ENCODE measurements at places on chromosomes 16 and 17.

DNA sequence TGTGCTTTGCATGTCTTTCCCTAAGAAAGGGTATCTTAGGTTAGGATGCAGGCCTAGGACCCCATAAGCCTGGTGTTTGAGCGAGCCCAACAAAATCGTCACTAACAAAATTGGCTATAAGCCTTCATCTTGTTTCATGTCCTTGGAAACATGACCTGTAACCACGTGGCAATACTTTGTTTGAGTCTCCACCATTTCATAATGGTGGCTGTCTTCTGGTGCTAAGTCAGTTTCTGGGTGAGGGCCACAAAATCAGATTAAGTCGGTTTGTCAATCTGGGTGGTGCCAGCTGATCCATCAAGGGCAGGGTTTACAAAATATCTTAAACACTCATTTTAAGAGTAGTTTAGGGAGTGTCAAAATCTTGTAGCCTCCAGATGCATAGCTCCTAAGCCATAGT is 33.0 kb downstream of the C16orf54 start:
- no peak for DNase-seq

- DNase-seq = no peak
Observed at GRCh38 chr16:75627851-75628250, 4.8 kb upstream of the ADAT1 start.

GRCh38 chr17:51120357-51120738 is 320 bp downstream of the SPAG9 start:
- DNase-seq = peak; percentile 18

DNA sequence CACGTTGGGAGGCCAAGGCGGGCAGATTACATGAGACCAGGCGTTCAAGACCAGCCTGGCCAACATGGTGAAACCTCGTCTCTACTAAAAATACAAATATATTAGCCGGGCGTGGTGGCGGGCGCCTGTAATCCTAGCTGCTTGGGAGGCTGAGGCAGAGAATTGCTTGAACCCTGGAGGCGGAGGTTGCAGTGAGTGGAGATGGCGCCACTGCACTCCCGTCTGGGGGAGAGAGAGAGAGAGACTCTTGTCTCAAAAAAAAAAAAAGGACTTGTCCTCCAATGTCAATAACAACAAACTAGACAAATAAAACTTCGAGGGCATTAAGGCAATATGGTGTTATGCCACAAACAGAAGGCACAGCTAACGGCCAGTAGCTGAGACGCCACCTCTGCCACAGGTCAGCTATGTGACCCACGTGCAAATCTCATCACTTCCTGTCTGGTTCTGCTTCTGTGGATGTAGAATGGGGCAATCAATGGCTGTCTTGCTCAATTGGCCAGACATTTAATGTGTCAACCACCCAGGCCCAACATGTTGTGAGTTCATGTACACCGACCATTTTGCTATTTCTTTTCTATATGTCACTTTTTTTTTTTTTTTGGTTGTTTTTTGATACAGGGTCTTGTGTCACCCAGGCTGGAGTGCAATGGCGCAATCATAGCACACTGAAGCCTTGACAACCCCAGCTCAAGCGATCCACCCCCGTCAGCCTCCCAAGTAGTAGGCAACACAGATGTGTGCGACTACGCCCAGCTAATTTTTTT is 834 bp upstream of the TXNDC11 start:
- DNase-seq = no peak

GRCh38 chr17:56540836-56541235 is 52.7 kb upstream of the NOG start:
- DNase-seq = no peak

GRCh38 chr16:56868175-56868574 is 3.2 kb downstream of the SLC12A3 start:
- DNase-seq = no peak

DNA sequence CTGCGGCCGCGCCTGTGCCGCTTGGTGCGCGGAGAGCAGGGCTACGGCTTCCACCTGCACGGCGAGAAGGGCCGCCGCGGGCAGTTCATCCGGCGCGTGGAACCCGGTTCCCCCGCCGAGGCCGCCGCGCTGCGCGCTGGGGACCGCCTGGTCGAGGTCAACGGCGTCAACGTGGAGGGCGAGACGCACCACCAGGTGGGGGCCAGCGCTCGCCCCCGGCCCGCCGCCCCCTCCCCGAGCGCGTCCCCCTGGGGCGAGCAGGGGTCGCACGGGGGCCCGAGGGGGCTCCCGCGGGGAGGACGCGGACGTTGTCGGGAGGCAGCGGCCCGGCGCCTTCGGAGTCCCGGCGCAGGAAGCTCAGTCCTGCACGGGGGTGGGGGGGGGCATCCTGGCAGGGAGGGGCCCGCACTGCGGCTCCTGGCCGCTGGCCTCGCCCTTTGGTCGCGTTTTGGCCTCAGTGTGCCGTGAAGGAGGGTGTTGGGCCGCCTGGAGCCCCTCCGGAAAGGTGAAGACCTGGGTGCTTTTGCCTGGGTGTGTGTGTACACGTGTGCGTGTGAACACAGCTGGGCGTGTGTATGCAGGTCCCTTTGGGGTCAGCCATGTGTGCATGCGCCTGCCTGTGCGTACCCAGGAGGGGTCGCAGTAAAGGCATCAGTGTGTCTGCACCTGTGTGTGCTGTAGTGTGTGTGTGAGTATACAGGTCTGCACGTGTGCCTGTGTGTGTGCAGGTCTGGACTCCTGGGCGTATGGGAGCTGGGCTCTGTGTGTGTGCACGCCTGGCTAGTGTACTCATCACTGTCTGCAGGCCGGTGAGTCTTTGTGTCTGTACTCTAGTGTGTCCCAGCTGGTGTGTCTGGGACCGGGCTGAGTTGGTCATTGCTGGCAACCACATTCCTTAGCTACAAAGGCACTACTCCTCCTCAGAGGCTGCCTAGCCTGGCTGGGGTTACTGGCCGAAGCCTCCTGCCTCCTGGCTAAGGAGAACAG is 615 bp downstream of the NHERF2 start:
- no peak for DNase-seq

DNA sequence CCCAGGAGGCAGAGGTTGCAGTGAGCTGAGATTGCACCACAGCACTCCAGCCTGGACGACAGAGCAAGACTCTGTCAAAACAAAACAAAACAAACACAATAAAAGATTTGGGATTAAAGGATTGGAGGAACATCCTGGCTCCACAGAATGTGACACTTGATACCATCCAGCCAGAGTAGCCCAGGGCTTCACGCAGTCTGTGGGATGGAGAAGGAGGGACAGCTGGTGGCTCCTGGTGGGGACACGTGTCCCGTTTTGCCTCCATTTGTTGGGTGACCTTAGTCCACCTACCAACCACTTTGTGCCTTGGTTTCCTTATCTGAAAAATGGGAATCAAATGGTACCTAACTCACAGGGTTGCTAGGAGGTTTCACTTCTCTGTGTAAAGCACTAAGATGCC is 12.4 kb upstream of the CYB561 start:
- DNase-seq = no peak

- no peak for DNase-seq
Observed at GRCh38 chr16:61836804-61837393, 199.3 kb downstream of the CDH8 start.

DNA sequence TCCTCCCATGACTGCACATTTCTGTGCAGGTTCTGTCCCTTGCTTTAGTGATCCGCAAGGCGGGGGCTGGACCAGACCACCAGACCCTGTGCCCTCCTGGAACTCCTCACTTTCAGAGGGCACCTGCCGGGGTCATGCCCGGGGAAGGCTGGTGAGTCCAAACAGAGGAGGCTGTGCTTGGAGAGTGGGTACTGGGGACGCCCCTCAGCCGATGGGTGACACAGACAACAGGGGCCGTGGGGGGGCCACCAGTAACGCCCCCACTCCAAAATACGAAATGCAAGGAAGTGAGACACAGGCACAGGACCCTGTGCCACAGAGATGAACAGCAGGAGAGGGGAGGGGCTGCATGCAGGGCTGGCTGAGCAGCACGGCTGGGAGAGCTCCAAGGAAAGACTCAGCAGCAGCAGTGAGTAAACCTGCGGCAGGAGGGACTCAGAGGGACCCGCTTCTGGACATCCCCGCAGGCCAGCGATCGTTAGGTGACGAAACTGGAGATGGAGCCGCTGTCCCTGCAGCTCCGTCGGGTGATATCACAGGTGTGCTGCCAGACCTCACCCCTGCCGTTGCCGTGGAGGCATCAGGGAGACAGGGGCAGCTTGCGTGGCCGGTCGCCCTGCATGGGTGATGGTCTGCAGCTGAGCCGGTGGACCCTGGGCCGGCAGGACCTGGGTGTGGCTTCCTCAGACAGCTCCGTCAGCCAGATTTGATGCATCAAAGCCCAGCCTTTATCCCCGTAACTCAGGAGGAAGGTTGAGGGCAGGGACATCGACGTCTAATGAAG is 71.2 kb upstream of the GNG13 start:
- DNase-seq = no peak

GRCh38 chr17:45106096-45106495 is 26.2 kb downstream of the PLCD3 start:
- no peak for DNase-seq

DNA sequence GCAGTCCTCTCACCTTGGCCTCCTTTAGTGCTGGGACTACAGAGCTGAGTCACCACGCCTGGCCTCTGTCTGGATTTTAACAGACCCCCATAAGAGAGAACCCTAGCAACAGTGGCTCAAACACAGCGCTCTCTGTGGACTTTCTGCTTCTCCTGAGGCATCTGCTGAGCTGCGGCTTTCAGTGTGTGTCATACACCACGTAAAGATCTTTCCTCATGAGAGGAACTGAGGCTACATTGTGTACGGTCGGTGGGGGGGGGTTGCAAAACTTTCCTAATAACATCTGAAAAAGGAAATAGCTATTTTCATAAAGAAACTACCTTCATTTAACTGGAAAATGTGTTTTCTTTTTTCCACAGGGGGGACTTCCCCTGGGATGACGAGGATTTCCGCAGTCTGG is 32.9 kb downstream of the DEF8 start:
- no peak for DNase-seq

DNA sequence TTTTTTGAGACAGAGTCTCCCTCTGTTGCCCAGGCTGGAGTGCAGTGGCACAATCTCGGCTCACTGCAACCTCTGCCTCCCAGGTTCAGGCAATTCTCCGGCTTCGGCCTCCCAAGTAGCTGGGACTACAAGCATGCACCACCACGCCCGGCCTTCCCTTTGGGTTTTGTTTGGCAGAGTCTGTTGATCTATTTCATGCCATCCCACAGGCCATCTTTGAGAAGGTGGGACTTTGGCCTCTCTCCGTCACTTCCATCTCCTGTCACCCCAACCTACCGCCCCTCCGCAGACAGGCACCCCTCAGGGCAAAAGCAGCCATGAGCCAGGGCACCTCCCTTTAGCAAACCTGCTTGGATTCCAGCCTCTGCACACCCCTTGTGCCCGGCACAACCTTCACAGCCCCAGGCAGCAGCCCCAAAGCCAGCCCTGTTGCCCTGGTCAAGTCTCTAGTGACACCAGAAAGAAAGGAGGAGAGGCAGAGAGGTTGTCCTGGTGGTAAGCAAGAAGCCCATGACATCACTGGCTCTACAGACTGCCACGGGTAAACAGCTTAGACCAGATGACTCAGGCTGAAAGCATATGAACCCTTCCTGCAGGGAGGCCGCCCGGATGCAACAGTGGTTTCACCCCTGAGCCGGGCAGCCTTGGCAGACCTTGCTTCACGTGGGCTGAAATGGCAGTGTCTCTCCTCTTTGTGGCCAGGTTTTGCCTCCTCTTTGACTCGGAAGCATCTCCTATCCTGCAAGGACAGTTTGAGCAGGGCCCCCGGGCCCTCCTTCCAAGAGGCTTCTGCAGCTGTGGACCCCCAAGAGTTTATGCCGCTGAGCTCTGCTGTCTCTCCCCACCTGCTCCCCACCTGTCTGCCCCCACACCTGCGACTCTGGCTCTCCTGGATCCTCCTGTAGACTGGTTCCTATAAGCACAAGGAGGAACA is 8.1 kb upstream of the TIMP2 start:
- no peak for DNase-seq

DNA sequence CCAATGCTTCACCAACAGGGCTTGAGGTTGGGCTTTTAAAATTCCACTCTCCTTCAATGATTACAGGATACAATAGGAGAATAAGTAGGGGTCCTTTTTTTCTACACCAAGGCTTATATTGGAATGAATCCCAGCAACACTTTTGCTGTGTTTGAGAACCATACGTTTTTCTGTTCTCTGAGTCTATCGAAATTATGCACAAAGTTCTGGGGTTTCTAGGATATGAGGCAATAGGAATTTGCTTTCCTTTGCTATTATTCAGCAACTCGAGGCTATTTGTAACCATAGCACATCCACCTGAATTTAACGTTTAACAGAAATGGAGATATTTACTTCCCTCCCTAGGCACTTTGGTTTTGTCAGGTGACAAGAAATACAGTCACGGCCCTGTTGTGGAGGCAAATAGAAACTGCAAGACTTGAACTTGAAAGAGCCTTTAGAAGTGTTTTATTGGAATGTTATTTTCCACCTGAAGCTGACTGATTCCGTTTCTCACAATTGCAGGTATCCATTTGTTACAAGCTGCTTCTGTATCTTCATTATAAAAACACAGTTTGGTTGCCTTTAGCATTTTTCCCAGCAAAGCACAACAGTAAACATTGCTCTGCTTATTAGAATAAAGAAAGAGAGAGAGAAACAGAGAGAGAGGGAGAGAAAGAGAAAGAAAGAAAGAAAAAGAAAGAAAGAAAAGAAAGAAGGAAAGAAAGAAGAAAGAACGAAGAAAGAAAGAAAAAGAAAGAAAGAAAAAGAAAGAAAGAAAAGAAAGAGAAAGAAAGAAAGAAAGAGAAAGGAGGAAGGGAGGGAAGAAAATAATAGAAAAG is 109.6 kb downstream of the HS3ST3A1 start:
- DNase-seq = no peak

- no peak for DNase-seq
Observed at GRCh38 chr16:56389554-56389953, 35.8 kb downstream of the AMFR start.

GRCh38 chr16:68779891-68780290 is 42.8 kb downstream of the CDH1 start:
- no peak for DNase-seq

GRCh38 chr17:68459037-68459639 is 1.8 kb upstream of the WIPI1 start:
- DNase-seq = no peak

DNA sequence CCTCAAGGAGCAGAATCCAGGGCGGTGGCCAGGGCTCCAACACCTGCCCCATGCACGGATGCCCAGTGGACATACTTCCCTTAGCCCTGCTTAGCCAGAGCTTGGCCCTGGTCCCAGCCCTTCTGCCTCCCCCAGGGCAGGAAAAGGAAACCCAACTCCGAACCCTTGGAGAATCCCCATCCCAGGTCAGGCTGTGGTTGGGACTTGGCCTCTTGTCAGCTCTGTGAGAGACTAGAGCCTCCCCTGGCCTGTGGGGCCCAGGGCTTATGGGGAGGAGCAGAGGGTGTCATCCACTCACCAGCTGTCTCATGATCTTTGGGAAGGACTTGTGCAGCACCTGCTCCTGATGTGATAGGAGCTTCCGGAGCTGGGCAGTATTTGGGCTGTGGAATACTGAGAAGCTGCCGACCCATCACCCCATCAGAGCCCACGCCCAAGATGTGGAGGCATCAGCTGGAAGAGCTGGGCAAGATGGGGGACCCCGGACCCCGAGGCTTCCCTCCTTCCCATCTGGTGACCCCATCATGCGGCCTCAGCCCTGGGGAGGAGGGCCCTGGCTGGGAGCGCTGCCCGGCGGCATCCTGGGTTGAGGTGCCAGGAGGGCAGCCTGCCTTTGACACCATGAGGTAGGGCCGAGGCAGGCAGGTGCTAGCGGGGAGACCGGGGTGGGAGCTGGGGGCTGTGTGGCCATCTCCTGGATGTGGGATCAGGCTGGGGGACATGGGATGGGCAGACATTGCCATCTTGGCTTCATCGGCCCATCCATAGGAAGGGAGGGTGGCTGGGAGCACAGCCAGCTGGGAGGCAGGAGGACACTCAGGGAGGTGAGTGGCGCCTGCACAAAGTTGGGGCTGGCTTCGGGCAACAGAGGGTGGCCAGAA is 45.1 kb downstream of the TNFRSF13B start:
- DNase-seq = no peak

GRCh38 chr16:79334127-79334526 is 266.4 kb downstream of the MAF start:
- no peak for DNase-seq
